Omental fat pad (tissue), 4 donors: ENCODE measurements at places on chromosomes 1 and 21. TPM values are rescaled to one million over a fixed set of nuclear protein-coding genes. Genes with fewer than 3 reads are reported as not detected.

- DNase-seq = no peak
These were observed 14.4 kb downstream of the LMNA start for GRCh38 chr1:156128654-156129597.

DNA sequence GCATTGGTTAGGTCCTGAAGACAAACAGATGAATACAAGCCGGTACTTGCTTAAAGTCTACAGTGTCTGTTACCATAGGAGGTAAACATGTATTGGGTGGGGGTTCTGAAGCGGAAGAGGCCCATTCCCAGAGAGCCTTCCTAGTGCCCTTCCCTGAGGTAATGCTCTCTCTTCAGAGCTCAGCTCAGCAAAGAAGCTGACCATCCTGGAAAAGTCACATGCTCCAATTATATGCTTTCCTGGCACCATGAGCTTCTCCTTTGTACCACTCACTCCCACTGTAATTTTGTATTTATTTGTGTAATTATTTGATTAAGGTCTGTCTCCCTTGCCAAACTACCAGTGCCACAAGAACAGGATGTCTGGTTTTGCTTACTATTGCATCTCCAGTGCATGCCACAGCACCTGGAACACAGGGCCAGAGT is 42.0 kb downstream of the RAB3B start:
- no peak for DNase-seq

GRCh38 chr1:4590756-4591155 is 63.7 kb upstream of the AJAP1 start:
- DNase-seq = no peak

GRCh38 chr1:212097360-212097759 is 61.8 kb downstream of the DTL start:
- DNase-seq = no peak

The UTS2 gene
- not detected for total RNA-seq

The OSCP1 gene
- 6.1 TPM for total RNA-seq

The LIN28A gene
- not detected for total RNA-seq

The CDK18 gene
- 2.8 TPM for total RNA-seq

GRCh38 chr1:27542463-27543273 is 52.7 kb upstream of the WASF2 start:
- DNase-seq = no peak

GRCh38 chr1:63943393-63943792 is 169.6 kb downstream of the ROR1 start:
- no peak for DNase-seq

The HHIPL2 gene
- 0.31 TPM for total RNA-seq

- no peak for DNase-seq
These were observed 44.9 kb downstream of the CAPN9 start for GRCh38 chr1:230791986-230792564.

The FCRL1 gene
- total RNA-seq = 0.38 TPM

The ARID4B gene
- 36.7 TPM for total RNA-seq

The RABGAP1L gene
- 49.7 TPM for total RNA-seq

GRCh38 chr1:8076176-8076575 is 50.1 kb upstream of the ERRFI1 start:
- DNase-seq = no peak

The UAP1 gene
- total RNA-seq = 167 TPM

The WNT9A gene
- 1.4 TPM for total RNA-seq

DNA sequence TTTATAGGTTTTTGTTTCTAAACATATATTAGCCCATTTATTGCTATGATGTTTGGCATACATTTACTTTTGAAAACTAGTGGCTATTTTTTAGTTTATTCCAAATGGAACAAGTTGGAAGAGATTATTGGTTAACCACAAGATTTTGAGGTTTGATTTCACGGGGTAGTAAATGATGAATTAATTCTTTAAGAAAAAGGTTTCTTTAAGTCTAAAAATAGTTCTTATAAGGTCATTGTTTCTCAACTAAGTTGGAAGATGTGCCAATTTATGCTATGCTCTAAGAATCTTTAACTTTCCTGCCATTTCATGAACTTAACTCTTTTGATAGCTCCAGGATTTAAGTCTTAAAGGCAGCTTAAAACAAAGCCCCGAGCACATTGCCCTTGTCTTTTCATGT is 183.8 kb downstream of the LMO4 start:
- no peak for DNase-seq

- no peak for DNase-seq
These were observed 40.2 kb downstream of the FASLG start for GRCh38 chr1:172699111-172699510.

- DNase-seq = no peak
These were observed 33.1 kb upstream of the FOXO6 start for GRCh38 chr1:41328001-41328615.

The LRRN2 gene
- 1.8 TPM for total RNA-seq

DNA sequence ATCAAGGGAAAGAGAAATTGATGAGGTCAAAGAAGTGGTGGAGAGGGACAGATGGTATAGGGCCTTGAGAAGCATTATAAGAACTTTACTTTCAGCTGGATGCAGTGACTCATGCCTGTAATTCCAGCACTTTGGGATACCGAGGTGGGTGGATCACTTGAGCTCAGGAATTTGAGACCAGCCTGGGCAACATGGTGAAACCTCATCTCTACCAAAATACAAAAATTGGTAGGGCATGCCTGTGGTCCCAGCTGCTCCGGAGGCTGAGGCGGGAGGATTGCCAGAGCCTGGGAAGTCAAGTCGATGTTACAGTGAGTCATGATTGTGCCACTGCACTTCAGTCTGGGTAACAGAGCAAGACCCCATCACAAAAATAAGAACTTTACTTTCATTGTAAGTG is 5.7 kb downstream of the TMEM50A start:
- DNase-seq = no peak

GRCh38 chr1:52955129-52955970 is 28.3 kb downstream of the SCP2 start:
- no peak for DNase-seq

The NENF gene
- total RNA-seq = 51.3 TPM

- DNase-seq = no peak
These were observed 94.4 kb downstream of the DNM3 start for GRCh38 chr1:171935664-171936063.

DNA sequence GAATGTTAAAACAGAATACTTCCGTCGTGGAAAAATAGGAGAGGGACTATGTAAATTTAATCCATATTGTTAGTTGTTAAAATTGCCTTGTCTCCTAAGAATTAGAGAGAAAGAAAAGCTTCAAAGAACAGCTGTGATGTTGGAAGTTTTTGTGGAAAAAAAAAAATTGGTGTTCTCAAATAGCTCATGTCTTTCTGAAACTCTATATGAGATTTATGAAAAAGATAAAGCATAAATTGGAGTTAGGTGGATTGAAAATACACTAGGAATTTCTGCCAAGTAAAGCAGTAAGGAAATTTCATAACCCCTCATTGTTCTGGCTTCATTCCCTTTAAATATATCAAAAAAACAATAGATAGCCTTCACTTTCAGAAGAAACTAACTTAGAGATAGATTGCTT is 274.0 kb upstream of the ADAMTS5 start:
- no peak for DNase-seq

The PDPN gene
- total RNA-seq = 182 TPM

GRCh38 chr1:189775343-189775742 is 702.3 kb downstream of the BRINP3 start:
- no peak for DNase-seq

The KRTAP12-2 gene
- not detected for total RNA-seq

The ODF2L gene
- total RNA-seq = 33.5 TPM

- no peak for DNase-seq
These were observed 99.9 kb downstream of the ROR1 start for GRCh38 chr1:63873751-63874150.

- no peak for DNase-seq
These were observed 119.1 kb upstream of the GALNT2 start for GRCh38 chr1:229947968-229948367.
